ENCODE measurements at places on chromosomes 5 and 9.

DNA sequence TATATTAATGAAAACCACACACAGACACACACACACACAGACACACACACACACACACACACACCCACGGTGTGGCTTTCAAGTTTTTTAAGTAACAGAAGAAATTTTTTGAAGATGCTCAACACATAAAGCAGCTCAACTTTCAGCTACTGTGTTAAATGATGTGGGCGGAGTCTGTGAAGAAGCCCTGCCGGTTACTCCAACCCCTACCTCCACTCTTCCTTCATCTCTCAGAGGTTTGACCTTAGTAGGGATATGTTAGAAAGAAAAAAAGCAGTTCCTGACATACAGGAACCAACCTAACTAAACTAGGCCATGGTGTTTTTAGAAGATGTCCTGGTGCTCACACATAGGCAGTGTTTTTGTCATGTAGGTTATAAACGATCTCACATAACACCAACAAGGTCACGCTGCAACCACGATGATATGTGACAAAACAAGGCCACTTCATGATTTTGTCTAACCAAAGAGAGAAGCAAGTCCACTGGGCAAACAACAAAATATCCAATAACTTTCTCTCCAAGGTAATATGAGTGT, 112.8 kb downstream of the EMB start:
- no peak for DNase-seq

DNA sequence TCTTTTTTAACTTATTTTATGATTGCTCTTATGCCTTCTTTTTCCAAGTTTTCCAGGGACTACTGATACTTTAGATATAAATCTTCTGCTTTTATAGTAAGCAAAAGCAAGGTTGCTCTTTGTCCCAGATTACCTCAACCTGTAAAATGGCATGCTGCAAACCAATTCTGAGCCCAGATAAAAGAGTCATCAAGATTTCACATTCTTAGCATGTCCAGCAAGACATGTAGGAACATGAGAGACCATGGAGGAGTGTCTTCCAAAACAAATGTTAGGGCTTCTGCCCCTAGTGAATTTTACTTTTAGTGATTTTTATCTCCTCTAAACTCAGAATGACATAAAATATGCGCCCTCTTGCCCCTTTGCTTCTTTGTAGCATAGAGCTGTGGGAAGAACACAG, 7.0 kb upstream of the CDC20B start:
- DNase-seq = no peak

GRCh38 chr9:38057416-38058195, 11.4 kb downstream of the SHB start:
- no peak for DNase-seq

GRCh38 chr9:20256284-20256948, 365.9 kb downstream of the MLLT3 start:
- DNase-seq = no peak

DNA sequence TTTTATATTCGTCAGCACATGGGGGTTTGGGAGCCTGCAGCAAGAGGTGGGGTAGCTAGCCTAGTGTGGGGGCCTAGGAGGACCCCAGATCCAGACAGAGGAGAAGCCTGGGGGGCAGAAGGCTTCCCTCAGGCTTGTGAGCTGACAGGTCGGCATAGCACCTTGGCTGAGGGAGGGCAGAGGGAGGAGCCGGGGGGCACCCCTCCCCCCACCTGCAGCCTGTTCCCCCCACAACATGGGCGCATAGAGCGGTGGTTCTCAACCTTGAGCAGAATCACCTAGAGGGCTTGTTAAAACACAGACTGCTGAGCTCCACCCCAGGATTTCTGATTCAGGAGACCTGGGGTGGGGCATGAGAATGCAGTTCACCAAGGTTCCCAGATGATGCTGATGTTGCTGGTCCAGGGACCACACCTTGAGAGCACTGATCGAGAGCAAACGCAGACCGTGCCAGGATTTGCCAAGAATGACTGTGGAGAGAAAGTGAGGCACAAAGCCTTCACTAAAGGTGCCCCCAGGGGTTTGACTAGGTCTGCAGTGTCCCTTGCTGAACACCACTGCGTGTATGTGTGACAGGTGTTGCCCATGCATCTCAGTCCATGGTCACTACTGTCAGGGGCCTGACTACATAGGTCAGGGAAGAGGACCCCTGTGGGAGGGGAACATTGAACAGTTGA, 163.3 kb downstream of the MACROH2A1 start:
- no peak for DNase-seq

Measured in activated CD4-positive, alpha-beta T cell treated with anti-CD3 and anti-CD28 coated beads, Interleukin-2, amount 50 U/mL, for 4 hours (primary cell).